ENCODE measurements at places on chromosomes 6 and 20. TPM values are rescaled to one million over a fixed set of nuclear protein-coding genes. Genes with fewer than 3 reads are reported as not detected.

Gene ZNF165
- total RNA-seq = 0.26 TPM

Gene CLVS2
- total RNA-seq = not detected

Gene SYCP2L
- 0.11 TPM for total RNA-seq

Gene TREM1
- total RNA-seq = not detected

GRCh38 chr6:119352001-119352400 is 2.4 kb upstream of the MAN1A1 start:
- DNase-seq = no peak

DNA sequence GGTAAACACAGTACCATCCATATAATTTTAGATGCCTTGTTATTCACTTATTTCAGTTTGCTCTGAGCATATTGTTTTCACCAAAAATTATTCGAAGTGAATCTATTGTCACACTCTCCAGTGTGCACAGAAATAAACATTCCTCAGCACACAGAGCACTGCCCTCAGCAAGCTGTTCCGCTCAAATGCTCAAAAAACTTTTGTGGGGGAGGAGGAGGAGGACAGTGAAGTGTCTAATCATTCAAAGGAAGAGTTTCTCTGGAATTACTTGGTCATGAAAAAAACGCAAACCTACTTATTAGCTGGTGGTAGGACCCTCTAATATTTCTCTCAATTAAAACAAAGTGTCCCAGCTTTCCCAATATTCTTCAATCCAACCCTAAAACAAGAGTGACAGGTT is 88.3 kb downstream of the DTNBP1 start:
- DNase-seq = no peak

DNA sequence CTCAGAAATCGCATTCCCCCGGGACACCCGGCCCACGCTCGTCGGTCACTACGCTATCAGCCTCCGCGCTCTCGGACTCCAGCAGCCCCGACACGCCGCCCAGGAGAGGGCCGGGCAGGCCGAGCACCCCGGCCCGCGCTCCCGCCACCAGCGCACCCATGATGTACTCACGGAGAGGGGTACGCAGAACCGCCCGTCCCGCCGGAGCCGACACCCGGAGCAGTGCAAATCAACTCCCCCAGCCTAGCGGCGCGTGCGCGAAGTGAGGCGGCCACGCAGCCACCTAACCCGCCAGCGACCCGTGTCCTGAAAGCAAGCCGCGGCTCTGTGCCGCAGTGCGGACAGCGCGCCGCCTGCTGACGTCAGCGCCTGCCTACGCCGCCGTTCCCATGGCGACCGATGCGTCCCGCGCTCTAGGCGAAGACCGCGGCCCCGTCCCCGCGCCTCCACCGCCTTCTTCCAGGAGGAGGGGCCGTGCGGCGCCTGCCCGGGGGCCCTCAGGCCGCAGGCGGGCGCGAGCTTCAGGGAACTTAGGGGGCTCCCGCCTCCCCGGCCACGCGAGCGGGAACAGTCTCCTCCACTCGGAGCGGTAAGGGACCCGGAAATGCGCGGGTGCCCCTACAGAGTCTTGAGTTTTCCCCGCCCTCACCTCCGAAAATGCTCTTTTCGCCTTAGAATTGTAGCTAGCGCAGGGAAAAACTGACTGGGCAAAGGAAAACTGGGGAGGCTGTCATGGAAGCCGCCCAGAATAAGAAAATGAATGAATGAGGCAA is at the start of gene AHI1:
AHI1 (minus strand) TSS at position 329 of the 773 bp plus-strand sequence. CDS start 5,503 bp downstream, outside the sequence.
- peak; percentile 95 for DNase-seq

GRCh38 chr6:47161176-47161687 is 119.1 kb upstream of the ADGRF1 start:
- DNase-seq = no peak

- DNase-seq = peak; percentile 57
These were observed 101.3 kb downstream of the OR2B2 start for GRCh38 chr6:27810768-27811450.

GRCh38 chr6:144341831-144342527 is 56.8 kb downstream of the UTRN start:
- DNase-seq = no peak
